ENCODE measurements at places on chromosomes 7 and 10.
A peak's percentile ranks its signal among the peaks of the same experiment; 100 is the strongest.

- no peak for DNase-seq
Observed at GRCh38 chr7:24912424-24912823, 67.6 kb downstream of the OSBPL3 start.

DNA sequence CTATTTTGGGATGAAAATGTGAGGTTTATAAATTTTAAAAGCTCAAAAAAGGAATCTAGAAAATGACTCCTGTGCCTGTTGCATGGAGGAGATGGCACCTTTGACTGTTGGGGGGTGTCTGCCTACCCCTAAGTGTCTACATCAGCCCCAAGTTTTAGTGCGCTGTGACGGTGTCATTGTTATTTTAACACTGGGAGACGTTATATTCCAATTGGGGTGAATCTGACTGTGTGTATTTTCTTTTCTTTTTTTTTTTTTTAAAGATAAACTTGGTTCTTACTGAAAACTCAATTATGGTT, 517 bp downstream of the SRGN start:
- peak; percentile 15 for DNase-seq

GRCh38 chr10:30997536-30998235, 34.0 kb downstream of the ZNF438 start:
- DNase-seq: no peak

DNA sequence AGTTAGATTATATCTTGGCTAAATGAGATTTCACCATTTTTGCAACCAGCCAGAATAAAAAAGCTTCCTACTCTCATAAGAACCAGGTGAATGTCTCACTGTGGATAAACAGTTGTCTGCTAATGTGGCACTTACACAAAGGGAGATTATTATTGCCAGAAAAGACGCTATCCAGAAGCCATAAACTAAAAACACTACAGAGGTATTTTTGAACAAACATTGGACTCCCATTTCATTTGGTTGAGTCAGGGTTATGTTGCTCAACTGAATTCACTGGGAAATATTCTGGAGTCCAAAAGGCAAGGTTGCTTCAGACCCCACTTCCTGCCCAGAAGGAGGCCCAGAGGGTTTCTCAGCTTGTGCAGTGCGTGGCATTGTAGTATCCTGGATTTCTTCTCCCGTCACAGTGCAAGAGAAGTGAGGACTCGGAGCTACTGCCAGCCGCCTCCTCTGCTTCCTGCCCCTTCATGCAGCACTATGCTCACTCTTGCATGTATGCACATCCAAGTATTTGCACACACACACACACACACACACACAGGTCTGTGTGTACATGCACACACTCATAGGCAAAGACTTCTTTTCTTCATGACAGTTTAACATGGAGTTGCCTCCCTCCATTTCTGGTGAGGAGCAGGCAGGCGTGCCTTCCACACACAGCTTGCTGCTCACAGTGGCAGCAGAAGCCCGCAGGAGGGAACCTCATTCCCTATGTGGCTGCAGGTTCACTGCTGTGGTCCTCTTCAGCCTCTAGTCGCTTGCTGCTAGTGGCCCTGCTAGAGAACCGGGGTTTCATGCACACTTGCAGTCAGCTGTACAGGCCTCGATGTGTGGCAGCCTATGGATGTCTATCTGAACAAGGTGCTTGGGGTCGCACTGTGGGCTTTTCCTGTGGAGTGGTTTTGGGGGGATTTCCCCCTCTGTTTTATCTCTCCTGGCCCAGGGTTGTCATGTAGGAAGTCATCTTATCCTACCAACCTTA, 10.1 kb downstream of the DENND10 start:
- no peak for DNase-seq

GRCh38 chr10:114495303-114495702, 91.0 kb upstream of the AFAP1L2 start:
- DNase-seq: no peak

DNA sequence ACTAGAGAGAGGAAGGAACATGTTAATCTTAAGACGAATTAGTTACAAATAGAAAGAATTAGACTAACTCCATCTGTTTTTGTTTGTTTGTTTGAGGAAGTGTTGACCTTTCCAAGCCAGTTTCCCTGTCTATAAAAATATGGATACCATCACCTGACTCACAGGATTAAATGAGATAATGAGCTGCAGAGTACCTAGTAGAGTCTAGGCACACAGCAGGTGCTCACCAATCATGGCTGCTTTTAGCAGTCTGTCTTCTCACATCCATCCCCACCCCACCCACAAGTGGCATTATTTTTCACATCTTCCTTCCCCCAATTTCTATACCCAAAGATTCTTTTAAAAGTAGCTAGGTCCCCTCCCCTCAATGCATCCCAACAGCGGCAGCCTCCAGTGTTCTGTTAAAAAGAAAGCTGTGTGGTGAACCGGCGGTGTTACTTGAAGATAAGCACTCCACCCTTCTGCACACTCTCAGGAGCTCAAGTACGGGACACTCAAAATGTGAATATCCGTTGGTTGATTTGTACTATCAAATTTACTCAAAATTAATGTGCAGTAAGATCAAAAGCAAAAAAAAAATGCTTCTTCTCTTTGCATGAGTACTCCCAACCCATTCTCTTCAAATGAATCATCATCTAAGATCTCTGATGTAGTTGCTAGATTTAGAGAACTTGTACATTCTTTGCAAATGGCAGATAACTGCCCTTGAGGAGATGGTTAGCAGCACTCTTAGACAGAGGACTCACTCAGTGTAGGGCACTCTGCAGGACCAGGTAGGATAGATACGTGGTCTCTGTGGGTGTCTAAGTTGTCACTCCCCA, 145.4 kb upstream of the ASAH2 start:
- DNase-seq: no peak

DNA sequence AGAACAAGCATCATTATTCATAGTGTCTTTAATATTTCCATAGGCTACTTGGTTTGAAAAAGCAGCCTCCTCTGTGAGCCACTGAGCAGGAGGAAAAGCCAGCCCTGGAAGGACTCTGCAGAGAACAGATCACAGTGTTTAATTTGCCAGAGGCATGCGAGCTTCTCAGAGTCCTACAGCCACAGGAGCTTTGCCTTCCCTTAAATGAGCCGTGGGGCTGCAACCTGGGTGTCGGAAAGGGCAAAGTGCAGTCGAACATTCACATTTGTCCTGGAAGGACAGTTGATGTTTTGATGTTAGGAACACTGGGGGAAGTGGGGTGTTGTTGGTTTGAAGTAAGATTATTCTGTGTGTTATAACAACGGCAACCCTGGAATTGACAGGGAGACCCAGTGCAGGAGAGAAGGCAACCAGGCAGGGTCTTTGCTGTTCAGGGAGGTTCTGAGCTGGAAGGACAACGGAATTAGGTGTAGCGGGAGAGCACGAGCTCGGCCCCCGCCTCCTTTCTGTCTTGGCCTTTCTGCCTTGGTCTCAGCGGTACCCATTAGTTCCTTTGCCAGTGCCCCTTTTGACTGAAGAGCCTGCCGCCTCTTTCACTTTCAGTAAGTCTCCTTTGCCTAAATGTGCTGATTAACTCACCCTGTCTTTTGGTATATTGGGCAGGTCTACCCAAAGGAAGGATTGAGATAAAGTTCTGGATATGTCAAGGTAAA, 192.3 kb upstream of the PITRM1 start:
- no peak for DNase-seq

DNA sequence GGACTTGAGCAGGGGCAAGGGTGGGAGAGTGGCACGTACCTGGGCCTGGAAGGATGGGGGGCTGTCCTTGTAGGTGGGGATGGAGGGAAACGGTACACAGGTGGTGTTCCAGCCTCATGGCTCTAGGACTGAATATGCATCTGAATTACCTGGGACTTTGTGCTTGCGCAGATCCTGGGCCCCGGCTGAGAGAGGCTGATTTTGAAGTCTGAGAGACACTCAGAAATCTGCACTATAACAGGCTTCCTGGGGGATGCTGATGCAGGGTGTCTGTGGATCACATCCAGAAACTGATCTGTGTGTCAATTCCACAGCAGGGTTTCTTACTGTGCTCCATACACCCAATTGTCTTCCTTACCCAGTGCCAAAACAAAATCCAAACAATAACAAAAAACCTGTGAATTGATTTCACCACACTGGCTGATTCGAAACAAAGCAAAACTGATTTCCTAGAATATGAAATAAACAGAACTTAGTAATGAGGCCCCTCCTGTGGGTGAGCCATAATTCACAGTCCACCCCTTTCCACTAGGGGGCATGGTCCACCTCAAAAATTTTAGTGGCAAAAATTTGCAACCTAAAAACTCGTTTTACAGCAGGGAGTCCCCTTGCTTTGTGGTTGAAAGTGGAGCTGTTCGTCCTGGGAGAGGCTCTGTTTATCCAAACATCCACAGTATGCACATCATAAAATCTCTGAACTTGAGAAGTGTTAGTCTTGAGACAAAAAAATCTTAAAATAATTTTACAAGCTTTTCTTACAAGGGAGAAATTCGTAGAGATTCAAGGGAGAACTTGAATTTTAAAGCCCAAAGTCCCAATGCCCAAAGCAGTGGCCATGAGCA, 32.0 kb upstream of the PLEKHA1 start:
- no peak for DNase-seq

GRCh38 chr7:20264623-20265022, 47.4 kb upstream of the MACC1 start:
- no peak for DNase-seq

DNA sequence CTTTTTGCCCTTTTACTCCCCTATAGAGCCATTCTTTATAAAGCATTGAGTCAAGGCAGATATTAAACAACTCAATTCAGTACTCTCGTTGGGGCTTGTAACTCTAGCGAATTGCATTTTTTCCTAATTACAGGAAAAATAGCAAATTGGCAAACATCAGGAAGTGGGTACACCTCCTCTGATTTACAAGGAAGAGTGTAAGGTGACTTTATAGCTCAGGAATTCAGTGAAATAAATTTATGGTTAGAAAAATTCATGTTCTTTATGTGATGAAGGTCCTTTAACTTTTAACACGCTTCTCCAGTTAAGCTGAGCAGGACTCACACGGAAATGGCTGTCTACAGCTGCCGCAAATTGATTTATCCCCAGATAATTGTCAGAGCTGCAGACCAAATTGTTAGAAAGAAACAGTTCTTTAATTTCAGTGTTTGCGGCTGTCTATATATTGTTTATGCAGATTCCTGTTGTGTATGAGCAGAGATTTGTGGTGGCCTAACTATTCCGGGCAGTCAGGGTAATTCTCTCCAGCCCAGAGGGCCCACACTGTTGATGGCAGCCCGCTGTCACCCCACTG, 151.1 kb upstream of the MKI67 start:
- no peak for DNase-seq

GRCh38 chr10:28930514-28931495, 253.5 kb downstream of the BAMBI start:
- no peak for DNase-seq

GRCh38 chr10:60139798-60140566, 233.6 kb upstream of the CCDC6 start:
- DNase-seq: no peak

GRCh38 chr7:82428186-82428961, 15.2 kb downstream of the CACNA2D1 start:
- DNase-seq: no peak

DNA sequence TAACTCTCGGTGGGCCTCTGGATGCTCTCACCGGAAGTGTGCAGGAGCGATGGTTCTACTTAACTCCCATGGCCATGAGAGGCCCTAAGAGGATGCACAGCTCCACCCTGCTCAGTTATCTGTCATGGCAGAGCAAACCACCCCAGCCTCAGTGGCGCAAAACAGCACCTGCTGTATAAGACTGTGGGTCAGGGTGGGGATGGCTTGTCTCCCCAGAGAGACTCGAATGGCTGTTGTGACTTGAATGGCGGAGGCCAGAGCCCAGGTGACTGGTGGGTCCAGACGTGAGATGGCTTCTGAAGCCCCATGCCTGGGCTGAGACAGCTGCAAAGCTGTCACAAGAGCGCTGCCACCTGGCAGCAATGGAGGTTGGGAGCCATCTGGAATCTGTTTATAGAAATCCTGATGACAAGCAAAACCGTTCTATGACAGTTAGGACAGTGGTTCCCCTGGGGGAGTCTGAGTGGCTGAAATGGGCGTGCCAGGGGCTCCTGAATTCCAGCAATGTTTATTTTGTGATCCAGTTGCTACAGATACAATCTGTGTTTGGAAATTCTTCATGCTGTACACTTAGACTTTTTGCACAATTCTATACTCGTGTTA, 490.5 kb downstream of the TCERG1L start:
- DNase-seq: no peak

GRCh38 chr10:80515511-80515910, 22.2 kb upstream of the SH2D4B start:
- DNase-seq: no peak

DNA sequence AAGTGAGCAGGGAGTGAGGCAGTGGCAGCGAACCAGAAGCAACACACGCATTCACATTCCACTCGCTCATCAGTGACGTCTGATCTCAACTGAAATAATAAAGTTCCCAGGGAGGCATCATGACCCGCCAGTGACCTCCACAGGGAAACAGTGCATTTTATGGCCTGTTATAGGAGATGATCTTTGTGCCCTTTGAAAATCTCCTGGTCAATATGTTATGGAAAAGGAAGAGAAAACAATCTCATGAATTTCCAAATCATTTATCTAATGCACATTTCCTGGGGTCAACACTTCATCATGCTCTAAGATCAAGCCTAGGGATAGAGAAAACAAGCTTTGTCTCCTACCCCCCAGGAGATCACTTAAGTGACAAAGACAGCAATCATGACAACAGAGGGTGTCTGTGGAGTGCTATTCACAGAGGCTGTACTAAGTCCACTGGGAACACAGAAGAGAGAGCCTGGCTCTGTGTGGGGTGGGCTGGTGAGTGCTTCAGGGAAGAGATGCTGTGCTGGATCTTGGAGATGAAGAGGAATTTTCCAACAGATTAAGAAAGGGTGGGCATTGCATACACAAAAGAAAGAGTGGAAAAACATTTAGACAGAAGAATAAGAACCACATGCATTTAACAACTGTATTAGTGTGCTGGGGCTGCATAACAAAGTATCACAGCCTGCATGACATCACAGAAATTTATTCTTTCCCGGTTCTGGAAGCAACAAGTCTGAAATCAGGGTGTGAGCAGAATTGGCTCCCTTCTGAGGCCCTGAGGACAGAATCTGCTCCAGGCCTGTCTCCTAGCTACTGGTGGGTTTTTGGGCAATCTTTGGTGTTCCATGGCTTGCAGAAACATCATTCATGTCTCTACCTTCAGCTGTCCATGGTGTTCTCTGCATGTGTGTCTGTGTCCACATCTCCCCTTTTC, 613.9 kb upstream of the IGFBP3 start:
- no peak for DNase-seq

- DNase-seq: no peak
Observed at GRCh38 chr10:96658844-96659243, 61.5 kb downstream of the PIK3AP1 start.

All from NK-92 treated with Interleukin-12 subunit alpha and Interleukin-12 subunit beta, amount 100 ng/mL, for 24 hours (cell line).